ENCODE measurements at places on chromosomes 16 and 17.

DNA sequence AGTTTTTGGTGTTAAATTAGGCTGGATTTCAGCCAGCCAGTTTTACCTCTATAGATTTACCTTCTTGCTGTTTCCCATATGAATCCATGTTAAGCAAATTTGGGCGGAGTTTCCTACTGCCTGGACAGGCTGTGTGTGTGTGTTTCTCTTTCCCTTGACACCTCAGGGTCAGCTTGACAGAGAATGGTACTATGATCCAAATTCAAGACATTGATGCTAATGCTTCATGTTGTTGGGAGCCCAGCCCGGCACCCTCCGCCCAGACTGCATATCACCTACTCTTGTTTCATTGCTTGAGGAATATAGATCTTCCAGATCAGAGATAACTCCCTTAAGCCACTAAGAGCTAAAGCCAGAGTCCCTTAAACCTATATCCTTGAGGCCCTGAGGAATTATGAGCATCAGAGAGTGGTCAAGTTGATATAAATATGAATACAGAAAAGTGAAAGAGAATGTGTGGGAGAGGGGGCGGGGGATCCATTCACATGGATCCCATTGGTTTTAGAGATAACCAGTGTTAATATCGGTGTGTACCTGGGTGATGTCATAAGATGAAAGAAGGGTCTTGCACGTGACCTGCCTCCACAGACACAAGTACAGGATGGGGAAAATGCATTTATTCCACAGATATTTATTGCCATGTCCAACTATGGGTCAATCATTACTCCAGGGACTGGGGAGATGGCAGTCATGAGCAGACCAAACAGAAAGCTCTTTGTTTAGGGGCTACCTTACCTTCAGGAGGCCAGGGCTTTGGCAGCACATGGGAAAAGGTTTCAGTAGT, 69.7 kb downstream of the WIPI1 start:
- no peak for DNase-seq

- DNase-seq, result peak; percentile 47
Measured at GRCh38 chr16:2428051-2428783, 1.0 kb upstream of the CCNF start.

DNA sequence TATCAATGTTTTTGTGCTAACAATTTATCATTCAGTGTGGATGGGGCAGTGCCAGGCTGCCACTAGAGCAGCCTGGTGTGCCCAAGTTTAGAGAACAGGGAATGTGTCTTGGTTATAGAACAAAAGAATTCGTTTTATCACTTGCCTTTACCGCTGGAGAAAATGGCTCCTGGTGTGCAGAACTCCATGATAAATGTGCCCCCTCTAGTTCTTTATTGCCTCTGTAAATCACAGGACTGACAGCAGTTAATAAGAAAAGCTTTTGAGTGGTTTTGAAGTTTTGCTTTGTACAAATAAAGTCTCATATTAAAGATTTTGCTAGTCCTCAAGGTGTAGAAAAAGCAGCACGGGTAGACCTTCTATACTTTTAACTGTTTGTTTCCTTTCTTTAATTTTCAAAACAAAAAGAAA, 28.2 kb upstream of the PSMD7 start:
- no peak for DNase-seq

- DNase-seq, result no peak
Measured at GRCh38 chr16:24035127-24035842, 199.5 kb downstream of the PRKCB start.

GRCh38 chr16:56241596-56241995, 50.3 kb downstream of the GNAO1 start:
- DNase-seq, result peak; percentile 95

GRCh38 chr17:11503308-11504035, 94.8 kb upstream of the DNAH9 start:
- DNase-seq, result no peak

DNA sequence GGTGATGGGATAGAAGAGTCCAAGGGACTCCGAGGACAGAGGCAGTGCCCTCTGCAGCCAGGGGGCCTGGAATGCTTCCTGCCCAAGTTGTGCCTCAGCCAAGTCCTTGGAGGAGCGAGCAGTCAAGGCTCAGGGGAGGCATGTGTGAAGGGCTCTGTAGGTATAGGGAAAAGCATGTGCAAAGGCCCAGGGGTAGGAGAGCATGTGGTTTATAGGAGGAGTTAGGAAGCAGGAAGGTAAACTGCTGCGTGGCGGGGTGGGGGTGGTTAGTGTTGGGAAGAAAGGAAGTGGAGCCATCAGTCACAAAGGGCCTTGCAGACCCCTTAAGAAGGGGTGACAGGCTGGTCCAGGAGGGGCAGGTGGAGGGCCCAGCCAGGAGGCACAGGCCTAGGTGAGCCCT, 7.2 kb downstream of the POLR3E start:
- no peak for DNase-seq

GRCh38 chr16:88437367-88437964, 15.6 kb upstream of the ZFPM1 start:
- peak; percentile 34 for DNase-seq
